ENCODE measurements at places on chromosomes 13 and 19.

DNA sequence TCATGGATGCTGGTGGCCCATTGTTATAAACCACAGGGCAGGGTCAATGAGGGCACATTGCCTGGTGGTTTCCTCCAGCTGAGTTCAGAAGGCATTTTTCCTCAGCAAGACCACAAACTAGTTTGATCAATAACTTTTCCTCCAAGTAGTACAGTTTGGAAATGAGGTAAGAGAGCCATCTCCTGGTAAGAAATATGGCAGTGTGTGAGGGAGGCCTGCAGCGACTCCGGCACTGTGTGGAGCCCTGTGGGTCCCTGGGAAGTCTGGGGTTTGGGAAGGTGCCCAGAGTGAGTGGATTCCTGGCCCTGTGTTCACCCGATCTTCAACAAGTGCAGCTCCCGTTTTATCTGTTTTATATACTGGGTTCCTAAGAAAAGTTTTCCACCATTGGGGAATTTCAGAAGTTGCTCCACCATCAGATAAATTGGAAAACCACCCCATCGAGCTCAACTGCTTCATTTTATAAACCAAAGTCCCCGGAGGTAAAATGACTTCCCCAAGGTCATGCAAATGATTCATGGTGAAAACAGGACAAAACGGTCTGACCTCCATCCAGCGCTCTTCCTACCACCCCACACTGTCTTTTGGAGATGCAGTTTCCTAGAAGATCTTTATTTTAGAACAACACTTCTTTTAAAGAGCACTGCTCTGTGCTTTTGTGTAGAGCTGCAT, 148.4 kb downstream of the KATNAL1 start:
- DNase-seq = peak; percentile 56

DNA sequence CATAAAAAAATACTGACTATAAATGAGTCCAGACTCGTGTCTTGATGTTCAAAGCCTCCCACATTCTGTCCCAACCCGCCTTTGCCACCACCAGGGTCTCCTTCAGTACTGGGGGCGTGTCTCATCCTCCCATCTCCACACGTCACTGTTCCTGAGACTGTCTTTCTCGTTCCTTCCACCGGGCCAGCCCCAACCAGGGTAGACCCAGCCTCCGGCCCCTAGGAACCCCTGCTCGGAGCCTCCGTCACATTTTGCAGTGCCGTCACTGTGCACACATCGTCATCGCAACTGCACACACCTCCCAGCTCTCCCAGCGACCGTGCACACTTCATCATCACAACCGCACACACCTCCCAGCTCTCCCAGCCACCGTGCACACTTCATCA, 73.4 kb downstream of the SPACA7 start:
- no peak for DNase-seq

GRCh38 chr13:89796196-89796595, 1551.3 kb upstream of the MIR17HG start:
- no peak for DNase-seq

DNA sequence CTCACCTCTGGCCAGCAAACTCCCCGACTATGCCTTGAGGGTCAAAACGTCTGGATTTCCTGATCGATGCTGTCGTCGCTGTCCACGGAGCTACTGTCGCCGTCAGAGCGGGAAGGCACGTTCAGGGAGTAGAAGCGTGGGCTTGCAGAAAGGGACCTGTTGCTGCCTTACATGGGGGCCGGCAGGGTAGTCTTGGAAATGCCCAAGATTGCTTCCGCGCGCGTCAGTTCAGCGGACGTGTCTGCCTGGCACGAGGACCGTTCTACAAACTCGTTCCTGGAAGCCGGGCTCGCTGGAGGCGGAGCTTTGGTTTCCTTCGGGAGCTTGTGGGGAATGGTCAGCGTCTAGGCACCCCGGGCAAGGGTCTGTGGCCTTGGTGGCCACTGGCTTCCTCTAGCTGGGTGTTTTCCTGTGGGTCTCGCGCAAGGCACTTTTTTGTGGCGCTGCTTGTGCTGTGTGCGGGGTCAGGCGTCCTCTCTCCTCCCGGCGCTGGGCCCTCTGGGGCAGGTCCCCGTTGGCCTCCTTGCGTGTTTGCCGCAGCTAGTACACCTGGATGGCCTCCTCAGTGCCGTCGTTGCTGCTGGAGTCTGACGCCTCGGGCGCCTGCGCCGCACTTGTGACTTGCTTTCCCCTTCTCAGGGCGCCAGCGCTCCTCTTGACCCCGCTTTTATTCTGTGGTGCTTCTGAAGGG, 15.4 kb downstream of the RB1 start:
- DNase-seq = no peak

DNA sequence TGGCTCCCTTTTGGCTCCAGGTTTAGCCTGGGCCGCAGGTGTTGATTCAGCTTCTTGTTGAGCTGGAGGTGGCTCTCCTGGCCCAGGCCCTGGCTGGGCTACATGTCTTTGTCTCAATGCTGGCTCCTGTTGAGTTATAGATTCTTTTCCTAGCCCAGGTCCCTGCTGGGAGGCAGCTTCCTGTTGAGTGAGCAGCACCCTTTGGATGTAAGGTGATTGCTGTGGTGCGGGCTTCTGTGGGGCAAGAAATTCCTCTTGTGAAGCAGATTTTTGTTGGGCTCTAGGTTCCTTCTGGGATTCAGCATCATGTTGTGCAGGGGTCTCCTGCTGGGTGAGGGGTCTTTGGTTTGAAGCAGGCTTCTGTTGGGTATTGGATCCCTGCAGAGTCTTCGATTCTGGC, 545 bp downstream of the LIPE start:
- no peak for DNase-seq

- no peak for DNase-seq
These were observed 43.9 kb downstream of the SIAH3 start for GRCh38 chr13:45807520-45808099.
